Activated CD8-positive, alpha-beta T cell treated with anti-CD3 and anti-CD28 coated beads, Interleukin-2, amount 10 ng/mL, durations not matched to agents 7 days and 5 days (primary cell): ENCODE measurements at places on chromosomes 1 and 21.

GRCh38 chr21:41901099-41901498 is 22.0 kb upstream of the PRDM15 start:
- no peak overlapping the region for H3K27ac ChIP-seq
- H3K27me3 ChIP-seq = no peaks in the 10 kb centered on the region
- DNase-seq = no peak
- no peak overlapping the region for H3K4me3 ChIP-seq

DNA sequence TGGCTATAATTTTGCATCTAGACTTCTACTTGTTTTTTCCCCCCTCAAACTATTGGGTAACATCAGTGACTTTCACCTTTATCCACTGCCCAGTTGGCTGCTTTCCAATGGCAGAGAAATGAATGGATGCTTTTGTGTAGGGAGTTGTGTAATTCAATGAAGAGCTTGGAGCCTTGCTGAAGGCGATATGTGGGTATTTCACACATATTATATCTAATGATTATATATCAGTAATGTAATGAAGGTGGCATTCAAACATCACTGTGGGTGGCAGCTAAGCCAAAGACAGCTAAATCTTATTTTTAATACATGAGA is 81.2 kb downstream of the TGFB2 start:
- H3K4me1 ChIP-seq = no peaks in the 10 kb centered on the region
- H3K36me3 ChIP-seq = no peaks in the 10 kb centered on the region
- no peak for DNase-seq
- no peak overlapping the region for H3K27ac ChIP-seq
- H3K27me3 ChIP-seq = no peaks in the 10 kb centered on the region

DNA sequence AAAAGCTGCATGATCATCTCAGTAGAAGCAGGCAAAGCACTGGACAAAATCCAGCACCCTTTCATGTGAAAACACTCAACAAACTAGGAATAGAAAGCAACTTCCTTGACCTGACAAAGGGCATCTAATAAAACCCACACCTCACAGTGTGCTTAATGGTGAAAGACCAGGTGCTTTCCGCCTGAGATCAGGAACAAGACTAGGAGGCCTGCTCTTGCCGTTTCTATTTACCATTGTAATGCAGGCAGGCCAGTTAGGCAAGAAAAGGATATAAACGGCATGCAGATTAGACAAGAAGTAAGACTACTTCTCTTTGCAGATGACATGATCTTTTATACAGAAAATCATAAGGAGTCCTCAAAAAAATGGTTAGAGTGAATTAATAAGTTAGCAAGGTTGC is 37.2 kb downstream of the SLC37A1 start:
- no peak for DNase-seq
- no peaks in the 10 kb centered on the region for H3K4me1 ChIP-seq
- H3K4me3 ChIP-seq = no peak overlapping the region
- H3K27me3 ChIP-seq = no peaks in the 10 kb centered on the region
- no peak overlapping the region for H3K27ac ChIP-seq
- H3K36me3 ChIP-seq = peaks cover 25% of the 10 kb centered on the region

DNA sequence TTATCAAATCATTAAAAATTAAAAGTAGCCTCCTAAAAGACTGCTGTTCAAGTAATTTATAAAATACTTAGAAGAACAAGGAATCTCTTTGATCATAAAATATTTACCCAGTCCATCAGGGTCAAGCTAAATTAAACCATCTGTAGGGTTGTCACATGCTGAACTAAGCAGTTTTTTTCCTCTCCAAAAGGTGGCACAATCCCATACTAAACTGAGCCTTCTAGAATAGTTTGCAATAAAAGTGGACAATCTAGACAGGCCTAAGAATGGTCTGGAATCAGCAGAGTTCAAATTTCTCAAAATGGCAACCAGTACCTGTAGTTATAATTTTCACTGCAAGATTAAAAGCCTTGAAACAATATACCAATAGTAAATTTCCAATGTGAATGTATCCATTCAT is 194.8 kb downstream of the EIF4G3 start:
- H3K4me1 ChIP-seq = no peaks in the 10 kb centered on the region
- H3K27me3 ChIP-seq = no peaks in the 10 kb centered on the region
- H3K27ac ChIP-seq = no peak overlapping the region
- peaks cover 2% of the 10 kb centered on the region for H3K36me3 ChIP-seq
- H3K4me3 ChIP-seq = no peak overlapping the region

- H3K36me3 ChIP-seq = no peaks in the 10 kb centered on the region
- H3K27ac ChIP-seq = no peak overlapping the region
- no peak for DNase-seq
- no peaks in the 10 kb centered on the region for H3K27me3 ChIP-seq
Observed at GRCh38 chr1:178354816-178355215, 141.9 kb downstream of the CLEC20A start.

GRCh38 chr21:38352536-38353219 is 95.9 kb downstream of the KCNJ15 start:
- no peaks in the 10 kb centered on the region for H3K4me1 ChIP-seq
- peaks cover 5% of the 10 kb centered on the region for H3K27me3 ChIP-seq
- peak; percentile 39 for DNase-seq
- no peak overlapping the region for H3K27ac ChIP-seq
- H3K36me3 ChIP-seq = no peaks in the 10 kb centered on the region
- no peak overlapping the region for H3K4me3 ChIP-seq

- DNase-seq = peak; percentile 86
- no peaks in the 10 kb centered on the region for H3K27me3 ChIP-seq
- peaks cover 11% of the 10 kb centered on the region for H3K4me1 ChIP-seq
- H3K4me3 ChIP-seq = no peak overlapping the region
- H3K36me3 ChIP-seq = peaks cover 54% of the 10 kb centered on the region
- peak overlapping the region; percentile 71 for H3K27ac ChIP-seq
Observed at GRCh38 chr21:44892536-44893277, 19.2 kb upstream of the PTTG1IP start.

GRCh38 chr1:225431081-225431863 is 3.4 kb upstream of the LBR start:
- DNase-seq = no peak
- H3K4me3 ChIP-seq = no peak overlapping the region
- peaks cover 18% of the 10 kb centered on the region for H3K4me1 ChIP-seq
- no peak overlapping the region for H3K27ac ChIP-seq
